T-helper 17 cell (primary cell): ENCODE measurements at places on chromosomes 12 and 14. TPM values are rescaled to one million over a fixed set of nuclear protein-coding genes. Genes with fewer than 3 reads are reported as not detected.

KRT83 gene
- total RNA-seq = not detected

- no peak for DNase-seq
Observed at GRCh38 chr12:96189781-96190180, 4.4 kb upstream of the ELK3 start.

- DNase-seq = no peak
Observed at GRCh38 chr12:106080041-106080790, 58.5 kb downstream of the NUAK1 start.

DNA sequence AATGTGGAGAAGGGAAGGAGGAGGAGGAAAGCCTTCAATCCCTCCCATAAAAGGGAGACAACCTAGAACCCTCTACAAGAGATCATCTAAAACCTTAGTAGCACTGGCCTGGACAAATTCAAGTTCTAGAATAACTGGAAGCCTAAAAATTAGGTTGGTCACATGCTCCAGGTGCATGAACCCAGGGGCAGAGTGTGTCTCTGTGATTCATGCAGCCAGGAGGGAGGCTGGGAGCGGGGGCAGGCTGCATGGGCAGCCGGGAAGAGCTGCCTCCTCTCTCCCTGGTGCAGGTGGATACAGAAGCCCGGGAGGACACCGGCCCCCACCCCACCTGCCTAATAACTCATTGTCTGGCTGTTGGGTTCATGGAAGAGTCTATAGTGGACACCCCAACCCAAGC lies 38.6 kb downstream of the CCDC85C start:
- DNase-seq = no peak

DNA sequence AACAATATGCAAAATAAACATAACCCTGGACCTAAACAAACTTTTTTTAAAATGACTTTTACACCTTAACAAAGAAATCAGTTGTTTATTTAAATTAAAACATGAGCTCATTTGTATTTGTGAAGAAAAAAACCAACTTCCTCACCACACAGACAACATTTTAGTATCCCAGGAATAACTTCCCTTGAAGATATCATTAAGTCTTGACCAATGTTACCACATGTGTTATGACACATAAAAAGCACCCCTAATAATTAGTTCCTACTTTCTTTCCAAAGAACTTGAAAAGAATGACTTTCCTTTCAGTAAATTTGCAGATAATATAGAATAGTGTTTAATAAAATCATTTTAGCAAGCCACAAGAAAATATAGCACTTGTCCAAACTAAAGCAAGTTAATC lies 42.4 kb downstream of the DUSP16 start:
- no peak for DNase-seq

- DNase-seq = no peak
Observed at GRCh38 chr12:47881826-47882427, 22.9 kb downstream of the VDR start.

PIK3C2G gene
- not detected for total RNA-seq

GRCh38 chr14:36223558-36223957 lies 47.0 kb upstream of the PTCSC3 start:
- no peak for DNase-seq

- DNase-seq = no peak
Observed at GRCh38 chr14:70130482-70130881, 58.3 kb downstream of the SLC8A3 start.

GRCh38 chr14:81464253-81465002 lies 64.3 kb upstream of the STON2 start:
- peak; percentile 26 for DNase-seq

- no peak for DNase-seq
Observed at GRCh38 chr12:27651201-27651600, 45.0 kb upstream of the REP15 start.

ARHGEF40 gene
- total RNA-seq = 12.0 TPM

TEX52 gene
- not detected for total RNA-seq

KRT73 gene
- 1.1 TPM for total RNA-seq

- DNase-seq = no peak
Observed at GRCh38 chr14:50875359-50876070, 3.7 kb downstream of the ABHD12B start.

KSR2 gene
- total RNA-seq = 0.10 TPM

DNA sequence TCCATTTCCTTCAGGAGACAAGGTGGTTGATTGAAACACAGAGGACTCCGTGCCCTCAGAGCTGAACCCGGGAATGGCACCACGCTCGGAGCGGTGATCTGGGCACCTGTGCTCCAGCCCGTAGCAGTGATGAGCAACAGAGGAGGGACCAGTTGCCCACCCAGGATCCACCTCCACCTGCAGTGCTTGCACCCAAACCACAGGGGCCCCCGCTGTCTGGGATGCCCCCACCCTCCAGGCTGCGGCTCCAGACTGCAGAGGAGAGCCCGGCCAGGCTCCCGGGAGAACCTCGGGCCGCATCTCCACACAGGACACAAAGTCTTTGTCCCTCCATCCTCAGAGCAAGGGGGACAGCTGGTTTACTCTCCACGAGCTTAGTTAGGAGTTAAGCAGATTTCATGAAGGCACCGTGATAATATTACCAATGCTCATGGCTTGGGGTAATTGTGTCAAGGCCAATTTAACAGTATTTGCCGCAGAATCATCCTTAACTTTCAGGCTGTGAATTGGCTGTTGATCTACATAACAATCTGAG lies 100.6 kb downstream of the TNFAIP2 start:
- DNase-seq = no peak

SARNP gene
- total RNA-seq = 38.5 TPM

CHST11 gene
- 76.6 TPM for total RNA-seq

DNA sequence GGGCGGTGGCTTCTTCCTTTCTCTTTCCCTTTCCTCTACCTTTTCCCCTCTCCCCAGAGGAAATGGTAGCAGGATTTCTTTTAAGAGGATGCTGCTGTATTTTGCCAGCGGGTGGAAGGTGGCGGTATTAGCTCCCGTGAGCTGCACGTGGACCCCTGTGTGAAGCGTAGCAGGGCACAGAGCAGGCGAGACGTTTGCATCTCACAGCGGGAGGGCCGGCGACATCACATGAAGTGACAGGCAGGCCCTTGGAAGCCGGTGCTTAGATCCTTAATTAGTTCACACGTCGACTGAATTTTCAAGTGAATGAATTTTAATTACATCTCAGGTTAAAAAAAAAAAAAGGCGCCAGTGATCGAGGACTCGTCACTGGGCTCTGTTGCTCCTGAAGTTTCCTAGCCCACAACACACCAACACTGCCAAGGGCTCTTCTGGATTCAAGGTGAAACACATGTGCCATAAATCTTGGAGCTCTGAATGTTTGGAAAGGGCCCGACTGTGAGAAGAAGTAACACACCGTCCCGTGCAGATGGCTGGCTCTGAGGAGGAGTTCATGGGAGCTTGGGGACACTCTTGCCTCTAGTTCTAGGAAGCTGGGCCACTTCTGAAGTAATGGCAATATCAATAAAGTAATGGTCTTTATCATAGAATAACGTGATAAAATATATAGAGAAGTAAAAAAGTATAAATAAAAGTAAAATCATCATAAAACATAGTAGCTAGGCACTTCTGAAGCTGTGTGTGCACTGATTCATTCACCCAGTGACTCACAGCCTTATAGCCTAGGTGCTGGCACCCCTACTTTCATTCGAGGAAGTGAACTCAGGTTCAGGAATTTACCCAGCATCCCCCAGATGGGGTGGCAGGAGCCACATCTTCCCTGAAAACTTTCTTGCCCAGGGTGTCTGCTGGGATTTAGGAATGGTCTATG lies 75.3 kb downstream of the AACS start:
- no peak for DNase-seq

- no peak for DNase-seq
Observed at GRCh38 chr12:109946913-109947312, 46.8 kb downstream of the TCHP start.

DNA sequence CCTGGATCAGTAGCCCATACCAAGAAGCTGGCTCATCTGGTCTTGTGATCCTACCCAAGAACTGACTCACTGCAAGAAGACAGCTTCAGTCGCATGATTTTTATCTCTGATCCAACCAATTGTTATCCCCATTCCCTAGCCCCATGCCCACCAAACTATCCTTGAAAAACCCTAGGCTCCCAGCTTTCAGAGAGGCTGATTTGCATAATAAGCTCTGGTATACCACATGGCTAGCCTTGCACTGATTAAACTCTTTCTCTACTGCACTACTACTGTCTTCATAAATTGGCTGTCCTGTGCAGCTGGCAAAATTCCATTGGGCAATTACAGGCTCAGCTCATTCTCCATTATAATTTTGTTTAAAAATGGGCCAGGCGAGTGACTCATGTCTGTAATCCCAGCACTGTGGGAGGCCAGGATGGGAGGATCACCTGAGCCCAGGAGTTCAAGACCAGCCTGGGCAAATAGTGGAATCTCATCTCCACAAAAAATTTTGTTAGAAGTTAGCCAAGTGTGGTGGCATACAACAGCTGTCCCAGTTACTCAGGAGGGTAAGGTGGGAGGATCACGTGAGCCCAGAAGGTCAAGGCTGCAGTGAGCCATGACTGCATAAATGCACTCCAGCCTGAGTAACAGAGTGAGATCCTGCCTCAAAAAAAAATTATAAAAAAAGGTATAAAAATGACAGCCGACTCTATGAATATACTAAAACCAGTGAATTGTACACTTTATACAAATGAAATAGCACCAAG lies 76.7 kb upstream of the EIF5 start:
- DNase-seq = no peak

GRCh38 chr14:33414041-33414440 lies 475.4 kb downstream of the NPAS3 start:
- DNase-seq = no peak

DNA sequence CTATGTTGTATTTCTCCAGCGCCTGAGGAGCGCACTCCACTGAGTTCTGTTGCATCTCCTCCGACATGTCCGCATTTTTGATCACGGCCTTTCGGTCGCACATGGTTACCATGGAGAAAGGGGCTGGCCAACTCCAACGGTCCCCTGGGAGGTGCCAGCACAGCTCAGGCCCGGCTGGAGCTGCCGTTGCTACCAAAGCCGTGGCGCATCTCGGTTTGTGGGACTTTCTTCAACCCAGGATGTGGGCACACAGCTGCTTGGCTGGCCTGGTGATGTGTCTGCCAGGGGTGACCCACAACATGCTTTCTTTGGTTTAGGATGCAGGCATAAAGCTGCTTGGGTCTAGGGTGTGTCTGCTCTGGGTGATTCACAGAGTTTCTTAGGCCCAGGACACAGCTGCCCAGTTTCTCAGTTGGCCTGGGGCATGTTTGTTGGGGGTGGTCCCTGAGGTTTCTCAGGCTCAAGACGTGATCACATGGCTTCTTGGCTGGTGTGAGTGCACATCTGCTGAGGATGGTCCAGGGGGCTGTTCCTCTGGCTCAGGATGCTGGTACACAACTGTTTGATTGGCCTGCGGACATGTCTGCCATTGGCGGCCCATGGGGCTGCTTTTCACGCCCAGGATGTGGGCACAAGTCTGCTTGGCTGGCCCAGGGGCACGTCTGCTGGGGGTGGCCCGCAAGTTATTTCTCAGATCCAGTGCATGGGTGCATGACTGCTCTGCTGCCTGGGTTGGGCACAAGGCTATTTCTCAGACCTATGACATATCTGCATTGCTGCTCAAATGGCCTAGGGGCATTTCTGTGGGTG lies 25.9 kb upstream of the GTF2A1 start:
- DNase-seq = no peak

DNA sequence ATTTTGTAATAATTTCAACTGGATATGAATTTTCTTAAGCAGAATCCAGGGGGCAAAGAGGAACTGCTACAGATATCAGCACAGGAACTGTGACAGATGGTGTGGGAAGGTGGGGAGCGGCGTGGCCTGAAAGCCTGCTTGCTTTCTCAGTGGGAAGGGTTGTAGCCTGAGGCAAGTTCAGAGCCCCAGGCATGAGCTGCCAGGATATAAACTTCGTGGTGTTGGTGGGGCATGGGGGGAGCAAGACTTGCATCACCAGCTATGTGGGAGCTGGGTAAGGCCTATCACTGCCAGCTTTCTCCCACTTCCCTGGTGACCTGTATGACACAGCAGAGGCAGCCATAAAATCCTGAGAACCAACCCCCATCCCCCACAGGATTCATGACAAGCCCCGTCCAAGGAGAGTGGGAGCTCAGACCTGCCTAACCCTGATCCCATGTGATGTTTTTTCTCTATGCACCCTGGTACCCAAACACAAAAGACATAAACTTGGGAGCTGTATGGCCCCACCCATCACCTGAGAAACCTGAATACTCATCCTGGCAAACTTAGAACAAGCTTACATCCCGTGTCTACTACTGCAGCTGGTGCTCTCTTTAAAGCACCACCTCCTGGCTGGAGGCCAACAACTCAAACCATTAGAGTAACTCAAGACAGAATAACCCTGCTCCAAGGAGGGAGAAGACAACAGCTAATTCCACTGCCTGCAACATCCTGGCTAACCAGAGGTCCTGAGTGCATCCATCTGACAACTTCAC lies 16.5 kb downstream of the CLEC1A start:
- no peak for DNase-seq

DNA sequence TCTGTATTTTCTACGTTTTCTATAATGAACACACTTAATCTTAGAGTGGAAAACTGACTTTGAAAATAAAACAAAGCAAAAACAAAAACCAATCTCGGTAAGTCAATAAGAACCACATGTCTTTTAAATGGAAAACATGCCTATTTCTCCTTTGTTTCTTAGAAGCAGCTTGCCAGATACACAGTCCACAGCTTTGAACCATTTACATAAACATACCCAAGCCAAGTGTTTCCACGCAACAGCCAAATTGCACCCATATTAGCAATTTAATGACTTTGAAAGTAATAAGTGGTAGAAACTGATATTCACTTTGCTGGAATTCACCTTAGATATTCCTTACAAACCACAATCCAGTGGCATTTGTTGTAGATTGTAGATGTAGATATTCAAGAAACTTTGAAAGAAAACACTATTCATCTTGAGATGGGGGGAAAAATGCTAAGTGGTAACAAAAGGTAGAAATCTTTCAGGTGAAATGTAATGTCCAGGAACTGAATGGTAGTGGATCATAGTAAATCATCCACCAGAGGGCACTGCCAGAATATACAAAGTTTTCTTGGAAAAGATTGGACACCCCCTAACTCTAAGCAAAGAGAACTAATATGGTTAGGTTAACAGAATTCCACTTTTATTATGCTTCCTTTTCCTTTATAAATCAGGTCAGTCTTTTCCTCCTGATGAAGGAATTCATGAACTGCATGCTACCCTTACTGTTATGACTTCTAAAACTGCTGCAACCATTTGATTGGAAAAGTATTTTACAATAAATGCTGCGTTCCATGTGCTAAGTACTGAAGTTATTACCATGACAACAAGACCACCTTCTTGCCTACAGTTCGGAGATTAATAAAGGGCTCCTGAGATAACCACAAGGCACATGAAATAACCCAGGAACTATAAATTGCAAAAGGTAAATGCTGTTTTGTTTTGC lies 69.8 kb downstream of the RERG start:
- no peak for DNase-seq

DNA sequence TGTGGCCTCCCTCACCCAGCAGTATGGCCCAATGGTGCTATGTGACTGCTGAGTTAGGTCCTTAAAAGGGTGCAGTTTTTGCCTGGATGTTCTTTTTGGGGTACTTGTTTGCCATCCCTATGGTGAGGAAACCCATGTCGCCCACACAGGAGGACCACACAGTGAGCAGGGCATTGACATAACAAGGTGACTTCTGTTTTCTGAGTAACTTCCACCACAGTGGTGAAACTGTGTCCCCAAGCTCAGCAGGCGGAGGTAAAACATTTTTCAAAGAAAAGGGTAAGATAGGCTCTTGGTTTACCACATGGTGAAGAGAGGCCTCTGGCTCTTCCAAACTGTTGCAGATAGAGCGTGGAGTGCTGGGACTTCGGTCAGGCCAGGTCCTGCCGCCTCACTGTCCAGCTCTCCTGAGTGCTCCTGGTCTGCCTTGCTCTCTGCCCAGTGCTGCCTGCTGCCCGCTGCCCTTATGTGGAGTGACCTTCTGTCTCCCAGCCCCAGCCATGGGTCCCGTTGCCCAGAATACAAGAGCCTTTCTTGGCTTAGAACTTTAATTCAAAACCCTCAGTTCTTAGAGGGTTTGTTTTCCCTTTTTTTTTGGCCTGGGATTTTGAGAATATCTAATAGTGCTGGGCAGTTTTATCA lies 54.0 kb downstream of the TRAF3 start:
- no peak for DNase-seq
